ENCODE measurements at places on chromosomes 2 and 18.

DNA sequence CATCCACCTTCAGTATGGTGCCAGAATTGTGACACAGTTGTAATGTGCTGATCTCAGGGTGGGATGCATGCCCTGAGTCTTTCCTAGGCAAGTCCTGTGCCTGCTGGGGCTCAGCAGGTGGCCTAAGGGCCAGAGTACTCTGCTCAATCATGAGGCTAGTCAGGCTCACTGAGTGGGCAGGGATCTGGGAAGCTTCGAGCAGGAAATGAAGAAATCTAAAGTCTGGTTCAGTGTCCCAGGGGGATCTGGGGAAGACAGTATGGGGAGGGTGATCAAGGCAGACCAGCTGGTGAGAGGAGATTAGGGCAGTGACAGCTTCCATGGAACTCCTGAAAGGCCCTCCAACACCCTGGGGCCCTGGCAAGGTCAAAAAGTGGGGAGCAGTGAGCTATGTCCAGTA, 8.9 kb upstream of the ANKRD29 start:
- H3K27me3 ChIP-seq: no peaks in the 10 kb centered on the region
- H3K27ac ChIP-seq: no peak overlapping the region
- DNase-seq: no peak
- H3K36me3 ChIP-seq: no peaks in the 10 kb centered on the region

DNA sequence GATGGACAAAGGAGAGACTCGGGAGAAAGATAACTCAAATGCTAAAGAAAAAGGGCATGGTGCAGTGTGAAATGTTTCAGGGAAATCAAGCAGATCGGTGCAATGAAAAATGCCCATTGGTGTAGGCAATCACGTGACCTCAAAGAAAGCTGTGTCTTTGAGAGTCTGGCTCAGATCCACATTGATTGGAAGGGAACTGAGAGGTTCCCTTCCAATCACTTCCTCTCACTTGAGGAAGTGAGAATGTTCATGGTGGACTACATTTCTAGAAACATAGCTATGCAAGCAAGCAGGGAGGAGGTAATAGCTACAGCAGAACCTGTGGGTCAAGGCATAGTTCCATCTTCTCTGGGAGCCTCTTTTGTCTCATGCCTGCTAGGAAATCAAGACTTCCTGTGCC, 187.4 kb downstream of the LPIN1 start:
- H3K36me3 ChIP-seq: no peaks in the 10 kb centered on the region
- H3K27ac ChIP-seq: no peak overlapping the region
- no peak for DNase-seq
- no peak overlapping the region for H3K4me3 ChIP-seq

GRCh38 chr2:222756951-222757650, 85.6 kb downstream of the MOGAT1 start:
- no peaks in the 10 kb centered on the region for H3K27me3 ChIP-seq
- H3K27ac ChIP-seq: no peak overlapping the region
- peaks cover 27% of the 10 kb centered on the region for H3K4me1 ChIP-seq
- H3K4me3 ChIP-seq: no peak overlapping the region

- no peaks in the 10 kb centered on the region for H3K4me1 ChIP-seq
- H3K27me3 ChIP-seq: no peaks in the 10 kb centered on the region
- H3K36me3 ChIP-seq: no peaks in the 10 kb centered on the region
- DNase-seq: no peak
- H3K4me3 ChIP-seq: no peak overlapping the region
Measured at GRCh38 chr18:3789525-3789924, 339.6 kb downstream of the TGIF1 start.

- DNase-seq: no peak
- H3K27ac ChIP-seq: no peak overlapping the region
- H3K36me3 ChIP-seq: no peaks in the 10 kb centered on the region
Measured at GRCh38 chr2:85431570-85432205, 13.2 kb downstream of the SH2D6 start.

Measured in thoracic aorta (tissue), 2 donors.